ENCODE measurements at places on chromosomes 6 and 20.

DNA sequence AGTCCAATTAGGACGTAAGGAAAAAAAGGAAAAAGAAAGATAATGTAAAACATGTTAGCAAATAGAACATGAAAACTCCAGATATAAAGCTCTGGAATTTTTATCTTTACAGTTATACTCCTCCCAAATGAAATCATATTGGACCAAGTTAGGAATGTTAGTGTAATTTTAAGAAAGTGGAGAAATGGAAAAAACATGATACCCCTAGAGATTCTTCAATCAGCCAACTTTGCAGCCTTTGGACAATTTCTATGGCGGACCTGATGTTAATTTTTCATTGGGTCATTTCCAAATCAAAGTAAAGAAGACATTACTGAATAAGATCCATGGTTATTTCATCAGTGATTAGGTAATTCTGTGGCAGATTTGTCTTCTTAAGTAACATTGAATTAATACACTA, 748.7 kb downstream of the RFPL4B start:
- no peak for DNase-seq

- no peak for DNase-seq
These were observed 113.0 kb downstream of the PLEKHG1 start for GRCh38 chr6:150712505-150713252.

- no peak for DNase-seq
These were observed 94.5 kb downstream of the TULP4 start for GRCh38 chr6:158406736-158407135.

DNA sequence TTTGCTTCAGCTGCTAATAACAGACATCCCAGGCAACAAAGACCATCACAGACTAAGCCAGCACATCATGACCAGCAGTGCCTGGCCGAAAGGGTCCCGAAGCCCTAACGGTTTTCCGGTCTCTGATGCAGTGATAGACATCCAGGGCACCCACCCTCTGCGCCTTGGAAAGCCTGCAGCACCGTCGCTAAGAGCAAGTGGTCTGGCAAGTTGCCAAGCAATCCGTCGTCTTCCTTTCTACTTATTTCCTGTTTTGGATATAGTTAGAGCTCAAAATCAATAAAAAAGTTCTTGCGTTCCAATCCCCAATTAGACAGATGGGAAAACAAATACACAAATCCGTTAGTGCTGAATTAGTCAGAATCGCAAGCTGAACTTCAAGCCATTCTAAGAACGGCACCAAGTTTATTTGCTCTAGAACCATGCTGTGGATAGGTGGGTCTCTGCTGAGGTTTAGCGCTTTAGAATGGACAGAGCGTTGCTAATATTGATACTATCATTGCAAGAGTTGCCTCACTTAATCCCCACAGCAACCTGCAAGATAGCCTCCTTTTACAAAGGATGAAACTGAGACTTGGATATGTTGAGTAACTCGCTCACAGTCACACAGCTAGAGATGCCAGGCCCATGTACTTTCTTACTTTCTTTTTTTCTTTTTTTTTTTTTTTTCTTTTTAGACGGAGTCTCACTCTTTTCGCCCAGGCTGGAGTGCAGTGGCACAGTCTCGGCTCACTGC, 163.3 kb upstream of the SNX9 start:
- DNase-seq: no peak

GRCh38 chr20:39468703-39469102, 506.6 kb downstream of the DHX35 start:
- DNase-seq: no peak

DNA sequence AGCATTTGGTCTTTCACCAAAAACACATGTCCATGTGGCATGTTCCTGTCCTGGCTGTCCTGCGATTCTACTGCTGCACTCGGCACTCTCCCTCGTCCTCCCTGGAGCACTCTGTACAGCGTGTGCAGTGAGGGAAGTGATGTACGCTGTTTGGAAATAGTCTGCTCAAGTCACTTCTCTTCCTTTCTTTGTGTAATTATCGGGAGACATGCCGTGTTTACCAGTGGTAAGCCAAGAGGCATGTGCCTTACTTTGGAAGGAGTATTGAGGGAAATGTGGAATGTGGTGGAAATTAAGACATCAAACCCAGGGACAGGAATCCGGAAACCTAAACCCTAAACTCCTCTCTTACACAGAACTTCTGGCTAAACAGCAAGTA, 268.5 kb upstream of the FOXQ1 start:
- no peak for DNase-seq

DNA sequence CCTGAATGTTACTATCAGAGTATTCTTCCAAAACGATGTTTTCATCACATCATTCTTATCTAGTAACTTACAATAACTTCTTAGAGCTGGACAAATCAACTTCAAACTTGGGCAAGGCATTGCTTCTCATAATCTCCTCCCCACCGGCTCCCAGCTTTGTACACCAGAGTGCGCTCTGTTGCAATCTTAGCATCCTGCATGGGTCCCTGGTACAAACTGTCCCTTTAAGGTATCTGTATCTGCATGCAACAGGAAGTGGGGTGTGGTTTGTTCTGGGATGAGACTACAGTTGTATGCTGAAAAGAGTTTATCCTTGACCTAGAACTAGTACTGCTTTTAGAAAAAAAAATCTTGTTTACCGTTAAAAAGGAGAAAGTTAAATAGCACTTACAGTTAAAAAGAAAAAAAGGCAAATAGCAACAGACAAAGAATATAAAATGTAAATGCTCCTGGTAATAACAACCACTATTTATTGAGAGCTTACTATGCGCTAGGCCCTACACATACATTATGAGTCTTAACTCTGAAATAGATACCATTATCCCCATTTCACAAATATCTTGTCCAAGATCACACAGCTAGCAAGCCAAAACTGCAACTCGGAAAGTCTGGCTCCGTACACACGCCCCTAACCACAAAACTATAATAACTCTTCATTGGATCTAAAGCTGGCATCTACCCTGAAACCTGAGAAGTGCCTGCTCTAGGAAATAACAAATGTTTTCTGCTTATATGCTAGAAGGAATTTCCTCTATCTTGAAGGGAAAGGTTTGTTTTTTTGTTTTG, 9.8 kb upstream of the HECA start:
- no peak for DNase-seq

All from GM18507 (cell line).